ENCODE measurements at places on chromosomes 3 and 15. TPM values are rescaled to one million over a fixed set of nuclear protein-coding genes. Genes with fewer than 3 reads are reported as not detected.

MUC13 gene
- 2.4 TPM for polyA plus RNA-seq

TRMT10C gene
- 15.3 TPM for polyA plus RNA-seq

VEPH1 gene
- 1.5 TPM for polyA plus RNA-seq

KLHL40 gene
- polyA plus RNA-seq: 0.05 TPM

SMCO1 gene
- not detected for polyA plus RNA-seq

CHSY1 gene
- polyA plus RNA-seq: 9.0 TPM

SOX2 gene
- polyA plus RNA-seq: 8.1 TPM

CD96 gene
- 1.6 TPM for polyA plus RNA-seq

ALPK3 gene
- 1.7 TPM for polyA plus RNA-seq

SNAPC5 gene
- 31.6 TPM for polyA plus RNA-seq

TERC gene
- not detected for polyA plus RNA-seq

SOX14 gene
- polyA plus RNA-seq: not detected

SLC28A1 gene
- polyA plus RNA-seq: not detected

CCDC13 gene
- polyA plus RNA-seq: 0.44 TPM

POC1A gene
- polyA plus RNA-seq: 4.4 TPM

RBPMS2 gene
- 17.0 TPM for polyA plus RNA-seq

DNA sequence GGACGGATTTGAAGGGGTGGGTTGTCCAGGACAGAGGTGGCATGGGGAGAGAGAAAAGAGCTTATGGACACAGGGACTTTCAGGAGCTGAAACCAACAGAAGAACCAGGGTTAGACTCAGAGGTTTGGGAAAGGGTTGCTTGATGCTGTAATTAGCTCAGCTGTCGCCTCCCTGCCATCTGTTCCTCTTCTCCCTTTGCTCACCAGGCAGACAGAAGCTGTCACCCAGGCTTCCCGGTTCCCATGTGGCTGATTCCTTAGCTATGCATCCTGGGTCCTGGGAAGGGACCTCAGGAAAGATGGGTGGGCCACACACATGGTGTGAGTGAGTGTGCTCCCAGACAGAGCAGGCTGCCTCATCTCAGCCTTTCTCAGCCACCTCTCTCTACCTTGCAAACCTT, 14.1 kb downstream of the PTPN23 start:
- no peak overlapping the region for H3K4me3 ChIP-seq
- no peak for DNase-seq
- H3K27ac ChIP-seq: peak overlapping the region; percentile 42
- H3K36me3 ChIP-seq: peaks cover 46% of the 10 kb centered on the region
- no peaks in the 10 kb centered on the region for H3K27me3 ChIP-seq

- peak; percentile 25 for DNase-seq
- no peaks in the 10 kb centered on the region for H3K27me3 ChIP-seq
- no peak overlapping the region for H3K27ac ChIP-seq
- H3K4me1 ChIP-seq: no peaks in the 10 kb centered on the region
- no peaks in the 10 kb centered on the region for H3K36me3 ChIP-seq
Observed at GRCh38 chr3:77329116-77329515, 289.2 kb downstream of the ROBO2 start.

DNA sequence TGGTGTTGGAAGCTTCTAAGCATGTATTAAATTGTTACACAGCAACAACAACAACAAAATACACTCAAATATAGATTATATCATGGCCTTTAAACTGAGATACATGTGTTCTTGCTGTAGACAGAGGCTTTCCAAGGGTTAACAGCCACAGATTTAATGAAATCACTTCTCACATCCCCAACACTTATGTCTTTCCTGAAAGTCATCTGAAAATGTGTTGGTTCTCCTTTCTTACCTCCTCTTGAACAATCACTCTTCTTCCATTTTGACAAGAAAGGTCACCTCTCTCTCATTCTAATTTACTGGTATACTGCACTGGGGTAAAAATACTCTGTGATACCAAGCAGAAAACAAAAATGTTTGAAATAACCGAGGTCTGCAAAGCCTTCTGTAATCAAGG, 507.3 kb upstream of the KCNMB2 start:
- H3K4me1 ChIP-seq: no peaks in the 10 kb centered on the region
- no peaks in the 10 kb centered on the region for H3K27me3 ChIP-seq
- no peak overlapping the region for H3K4me3 ChIP-seq
- DNase-seq: no peak

GRCh38 chr3:48863122-48863521, 15.4 kb upstream of the PRKAR2A start:
- H3K27ac ChIP-seq: no peak overlapping the region
- peaks cover 18% of the 10 kb centered on the region for H3K36me3 ChIP-seq
- H3K4me3 ChIP-seq: no peak overlapping the region

DNA sequence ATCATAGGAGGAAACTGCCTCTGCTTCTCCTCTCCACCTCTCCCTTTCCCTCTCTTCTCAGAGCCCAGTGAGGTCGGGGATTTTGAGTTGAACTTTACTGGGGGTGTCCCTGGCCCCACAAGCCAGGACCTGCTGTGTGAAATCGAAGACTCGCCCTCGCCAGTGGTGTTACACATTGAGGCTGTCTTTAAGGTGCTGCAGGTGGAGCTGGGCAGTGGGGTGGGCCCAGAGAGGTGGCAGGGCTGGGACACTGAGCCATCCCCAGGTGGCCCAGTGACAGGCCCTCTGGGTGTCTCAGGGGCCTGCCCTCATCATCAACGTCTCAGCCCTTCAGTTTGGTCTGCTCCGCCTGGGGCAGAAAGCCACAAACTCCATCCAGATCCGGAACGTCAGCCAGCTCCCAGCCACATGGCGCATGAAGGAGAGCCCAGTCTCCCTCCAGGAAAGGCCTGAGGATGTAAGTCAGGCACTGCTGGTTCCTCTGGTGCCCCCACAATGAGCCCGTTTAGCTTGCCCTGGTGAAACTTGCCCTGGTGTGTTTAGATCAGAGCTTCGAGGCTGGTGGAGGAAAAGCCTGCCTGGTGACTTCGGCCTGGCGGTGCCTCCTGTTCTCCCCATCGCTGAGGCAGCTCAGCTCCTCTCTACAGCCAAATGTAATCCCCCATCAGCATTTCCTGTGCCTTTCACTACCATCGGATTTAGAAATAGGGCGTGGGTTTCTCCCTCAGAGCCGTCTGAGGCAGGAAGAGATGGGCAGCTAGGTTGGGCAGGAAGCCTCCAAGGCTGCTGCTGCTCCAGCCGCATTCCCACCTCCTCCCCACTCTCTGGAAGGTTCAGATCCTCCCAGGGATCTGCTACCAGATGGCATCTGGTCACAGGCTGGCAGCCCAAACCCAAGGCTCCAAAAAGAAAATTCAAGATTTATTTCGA, 39.2 kb downstream of the ACAA1 start:
- H3K27ac ChIP-seq: no peak overlapping the region
- H3K27me3 ChIP-seq: no peaks in the 10 kb centered on the region
- H3K36me3 ChIP-seq: no peaks in the 10 kb centered on the region
- no peak overlapping the region for H3K4me3 ChIP-seq
- DNase-seq: no peak
- H3K4me1 ChIP-seq: no peaks in the 10 kb centered on the region

- no peak overlapping the region for H3K4me3 ChIP-seq
- H3K4me1 ChIP-seq: no peaks in the 10 kb centered on the region
- H3K27ac ChIP-seq: no peak overlapping the region
- no peak for DNase-seq
Observed at GRCh38 chr15:47733085-47733484, 15.8 kb downstream of the SEMA6D start.

DNA sequence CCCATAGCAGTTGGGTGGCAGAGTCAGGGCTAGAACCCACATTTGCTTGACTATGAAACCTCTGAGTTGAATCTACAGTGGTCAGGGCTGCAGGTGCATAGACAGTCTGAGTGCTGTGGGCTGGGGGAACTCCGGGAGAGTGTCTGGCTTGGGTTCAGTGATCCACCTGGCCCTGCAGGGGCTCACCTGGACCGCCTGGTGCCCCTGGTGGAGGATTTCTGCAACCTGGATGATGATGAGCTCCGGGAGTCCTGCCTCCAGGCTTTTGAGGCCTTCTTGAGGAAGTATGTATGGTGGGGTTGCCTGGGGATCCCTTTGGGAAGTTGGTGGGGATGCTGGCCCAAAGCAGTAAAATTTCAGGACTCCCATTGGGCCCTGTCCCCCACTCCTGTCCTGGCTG, 16.3 kb downstream of the CAND2 start:
- no peak overlapping the region for H3K27ac ChIP-seq
- H3K27me3 ChIP-seq: no peaks in the 10 kb centered on the region
- no peak overlapping the region for H3K4me3 ChIP-seq
- peaks cover 50% of the 10 kb centered on the region for H3K36me3 ChIP-seq
- DNase-seq: no peak

- peaks cover 100% of the 10 kb centered on the region for H3K36me3 ChIP-seq
- no peak overlapping the region for H3K4me3 ChIP-seq
- DNase-seq: peak; percentile 19
- no peak overlapping the region for H3K27ac ChIP-seq
- H3K27me3 ChIP-seq: no peaks in the 10 kb centered on the region
Observed at GRCh38 chr3:9690451-9691450, 12.9 kb upstream of the CPNE9 start.

GRCh38 chr15:54576298-54576935, 598.2 kb downstream of the UNC13C start:
- no peaks in the 10 kb centered on the region for H3K27me3 ChIP-seq
- H3K4me1 ChIP-seq: no peaks in the 10 kb centered on the region
- no peak overlapping the region for H3K27ac ChIP-seq
- DNase-seq: no peak

GRCh38 chr3:10400050-10400748, 79.3 kb upstream of the SEC13 start:
- no peak for DNase-seq
- H3K36me3 ChIP-seq: no peaks in the 10 kb centered on the region
- H3K4me1 ChIP-seq: no peaks in the 10 kb centered on the region
- no peaks in the 10 kb centered on the region for H3K27me3 ChIP-seq
- H3K4me3 ChIP-seq: no peak overlapping the region

DNA sequence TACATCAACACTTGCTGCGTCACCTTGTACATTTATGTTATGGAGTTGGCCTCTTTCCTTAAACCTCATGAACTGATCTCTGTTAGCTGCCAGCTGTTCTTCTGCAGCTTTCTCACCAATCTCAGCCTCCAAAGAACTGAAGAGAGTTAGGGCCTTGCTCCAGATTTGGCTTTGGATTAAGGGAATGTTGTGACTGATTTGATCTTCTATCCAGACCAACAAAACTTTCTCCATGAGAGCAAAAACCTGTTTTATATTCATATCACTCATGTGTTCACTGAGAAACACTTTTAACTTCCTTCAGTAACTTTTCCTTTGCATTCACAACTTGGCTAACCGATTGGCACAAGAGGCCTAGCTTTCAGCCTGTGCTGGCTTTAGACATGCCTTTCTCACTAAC, 1156.0 kb upstream of the CADM2 start:
- H3K36me3 ChIP-seq: no peaks in the 10 kb centered on the region
- H3K27me3 ChIP-seq: no peaks in the 10 kb centered on the region
- H3K4me1 ChIP-seq: no peaks in the 10 kb centered on the region
- no peak overlapping the region for H3K27ac ChIP-seq

GRCh38 chr15:50107157-50107556, 11.9 kb downstream of the ATP8B4 start:
- H3K4me3 ChIP-seq: no peak overlapping the region
- H3K27ac ChIP-seq: no peak overlapping the region
- no peak for DNase-seq
- no peaks in the 10 kb centered on the region for H3K4me1 ChIP-seq

DNA sequence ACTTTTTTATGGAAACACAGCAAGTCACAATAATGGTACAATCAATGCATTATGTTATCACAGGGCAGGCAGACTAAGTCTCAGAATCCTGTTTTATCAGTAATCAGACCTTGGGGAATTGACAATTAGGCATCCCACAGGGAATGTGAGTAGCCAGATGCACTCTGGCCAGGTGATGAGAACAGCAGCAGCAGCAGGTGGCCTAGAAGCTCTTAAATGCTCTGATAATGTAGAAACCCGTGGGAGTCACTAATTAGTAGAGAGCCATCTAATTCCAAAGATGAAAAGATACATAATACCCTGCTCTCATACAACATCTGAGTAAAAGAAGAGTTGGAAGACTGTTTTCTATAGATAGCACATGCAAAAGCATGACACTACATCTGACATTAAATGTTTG, 12.6 kb downstream of the CEP152 start:
- no peak overlapping the region for H3K27ac ChIP-seq
- H3K4me3 ChIP-seq: no peak overlapping the region
- H3K4me1 ChIP-seq: no peaks in the 10 kb centered on the region
- no peak for DNase-seq
- no peaks in the 10 kb centered on the region for H3K27me3 ChIP-seq

GRCh38 chr3:149678351-149678950, 20.6 kb upstream of the WWTR1 start:
- H3K4me3 ChIP-seq: no peak overlapping the region
- no peaks in the 10 kb centered on the region for H3K27me3 ChIP-seq
- H3K27ac ChIP-seq: no peak overlapping the region
- H3K36me3 ChIP-seq: no peaks in the 10 kb centered on the region
- DNase-seq: no peak

- H3K27me3 ChIP-seq: no peaks in the 10 kb centered on the region
- no peak overlapping the region for H3K27ac ChIP-seq
- DNase-seq: no peak
- H3K4me1 ChIP-seq: peaks cover 42% of the 10 kb centered on the region
Observed at GRCh38 chr3:124172283-124172682, 180.4 kb upstream of the ROPN1 start.
